Fibroblast of skin of left quadriceps (primary cell): ENCODE measurements at places on chromosomes 5 and 9.

DNA sequence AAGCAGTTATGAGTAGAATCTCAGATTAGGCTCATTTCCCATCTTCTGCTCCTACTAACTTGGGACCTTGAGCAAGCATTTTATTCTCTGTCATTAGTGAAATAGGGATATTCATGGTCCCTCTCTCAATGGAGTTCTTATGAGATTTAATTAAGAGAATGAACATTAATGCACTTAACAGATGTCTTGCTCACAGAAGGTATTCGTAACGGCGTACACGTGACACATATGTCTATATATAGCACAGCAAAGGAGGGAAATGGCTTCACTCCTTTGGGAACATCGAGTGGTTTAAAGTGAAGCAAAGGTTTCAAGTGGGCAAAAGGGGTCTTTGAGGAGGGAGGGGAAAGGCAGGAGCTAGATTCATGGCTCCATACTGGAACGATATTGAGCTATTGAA lies 24.6 kb downstream of the KDM4C start:
- DNase-seq: no peak

- peak; percentile 23 for DNase-seq
These were observed 5.1 kb upstream of the SMIM15 start for GRCh38 chr5:61167382-61167781.

GRCh38 chr5:26872337-26872736 lies 166.0 kb downstream of the CDH9 start:
- no peak for DNase-seq

DNA sequence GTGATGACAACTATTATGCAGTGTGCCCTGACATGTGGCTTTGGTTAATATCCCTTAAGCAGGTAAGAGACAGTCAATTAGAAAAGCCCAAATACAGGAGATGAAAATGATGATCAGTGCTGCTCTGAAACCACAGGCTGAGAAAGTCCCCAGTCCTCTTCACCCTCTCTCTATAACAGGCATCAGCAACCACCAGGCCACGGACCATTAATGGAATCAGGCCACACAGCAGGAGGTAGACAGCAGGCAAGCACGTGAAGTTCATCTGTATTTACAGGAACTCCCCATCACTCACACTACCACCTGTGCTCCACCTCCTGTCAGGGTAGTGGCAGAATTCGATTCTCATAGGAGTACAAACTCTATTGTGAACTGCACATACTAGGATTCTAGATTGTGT lies 591.6 kb upstream of the CYLC2 start:
- no peak for DNase-seq

- no peak for DNase-seq
These were observed 319.2 kb upstream of the MPDZ start for GRCh38 chr9:13598738-13599137.

DNA sequence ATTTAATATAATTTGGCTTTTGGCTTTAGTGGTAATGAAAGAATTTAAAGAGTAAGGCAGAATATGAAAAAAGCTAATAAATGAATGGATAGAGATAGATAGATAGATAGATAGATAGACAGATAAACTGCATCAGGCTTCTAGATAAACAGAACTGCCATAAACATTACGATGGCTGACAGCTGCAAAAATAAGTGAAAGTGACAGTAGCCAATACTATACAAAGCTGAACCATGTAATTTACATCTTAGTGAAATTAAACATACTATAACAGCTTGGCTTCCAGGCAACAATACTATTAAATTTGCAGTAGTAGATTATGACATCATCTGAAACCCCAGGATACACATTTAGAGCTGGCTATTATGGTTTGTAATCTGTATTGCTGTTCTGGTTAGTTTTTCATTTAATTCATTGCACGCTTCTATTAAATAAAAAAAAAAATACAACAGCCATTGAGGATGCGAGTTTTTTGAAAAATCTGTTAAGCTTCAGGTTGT lies 1354.8 kb downstream of the PTPRD start:
- no peak for DNase-seq

GRCh38 chr9:128233817-128234406 lies 30.7 kb downstream of the DNM1 start:
- DNase-seq: no peak

DNA sequence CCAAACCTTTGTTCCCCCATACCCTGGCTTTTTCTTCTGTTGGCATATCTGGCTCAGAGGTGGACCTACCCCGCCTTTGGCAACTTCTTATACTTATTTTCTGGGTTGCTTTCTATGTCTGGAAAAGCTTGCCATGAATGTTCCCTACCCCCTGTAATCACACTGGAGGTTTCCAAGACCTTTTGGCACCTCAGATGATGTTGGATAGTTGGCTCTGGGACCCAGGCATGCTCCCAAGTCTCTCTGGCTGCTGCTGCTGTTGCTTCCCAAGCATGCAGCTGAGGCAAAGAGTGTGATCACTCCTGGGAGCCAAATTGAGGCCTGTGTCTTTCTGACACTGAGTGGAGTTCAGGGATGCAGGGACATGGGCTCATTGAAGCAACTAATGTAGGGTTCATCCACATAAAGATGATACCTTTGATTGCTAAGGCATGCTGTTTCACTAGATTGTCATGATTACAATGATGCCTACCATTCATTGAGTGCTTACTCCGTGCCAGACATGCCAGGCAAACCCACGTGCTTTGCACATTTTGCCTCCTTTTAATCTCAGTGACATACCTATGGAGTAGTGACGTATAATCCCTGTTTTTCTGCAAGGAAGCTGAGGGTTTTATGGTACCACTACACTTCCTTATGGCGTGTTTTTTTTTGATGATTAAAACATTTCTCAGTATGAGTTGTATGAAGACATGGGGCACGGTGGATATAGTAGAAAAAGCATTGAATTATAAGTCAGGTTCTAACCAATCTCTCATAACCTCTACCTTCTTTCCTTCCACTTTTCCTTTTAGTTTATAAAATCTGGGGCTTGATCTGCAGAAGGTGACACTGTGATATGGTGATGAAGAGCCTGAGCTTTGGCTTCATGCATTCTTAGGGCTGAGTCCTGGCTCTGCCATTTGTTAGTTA lies 73.1 kb downstream of the ARHGAP26 start:
- DNase-seq: no peak

- peak; percentile 64 for DNase-seq
These were observed 16.8 kb upstream of the NSD1 start for GRCh38 chr5:177116631-177117373.

GRCh38 chr5:151474799-151475198 lies 27.4 kb downstream of the SLC36A1 start:
- no peak for DNase-seq

DNA sequence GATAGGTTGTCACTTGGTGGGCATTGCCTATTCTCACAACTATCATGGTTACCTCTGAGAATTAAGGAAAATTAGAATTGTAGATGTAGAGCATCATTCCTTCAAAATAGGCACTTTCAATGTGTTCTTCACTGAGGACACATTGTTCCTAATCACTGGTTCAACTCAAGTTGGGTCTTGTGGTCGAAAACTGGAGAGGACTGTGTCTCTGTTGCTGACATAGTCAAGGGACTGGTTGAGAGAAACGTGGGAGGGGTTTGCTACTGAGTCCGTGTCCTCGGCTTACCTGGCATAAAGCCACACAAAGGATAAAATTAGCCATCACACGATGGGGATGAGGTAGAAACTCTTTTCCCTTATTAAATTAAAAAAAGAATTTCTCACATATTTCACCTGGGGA lies 205.9 kb upstream of the CD180 start:
- no peak for DNase-seq

GRCh38 chr9:89474939-89475338 lies 23.0 kb downstream of the SEMA4D start:
- no peak for DNase-seq

- no peak for DNase-seq
These were observed 155.0 kb upstream of the COL5A1 start for GRCh38 chr9:134486596-134486995.

GRCh38 chr9:136972335-136972734 lies 5.0 kb upstream of the PTGDS start:
- no peak for DNase-seq

DNA sequence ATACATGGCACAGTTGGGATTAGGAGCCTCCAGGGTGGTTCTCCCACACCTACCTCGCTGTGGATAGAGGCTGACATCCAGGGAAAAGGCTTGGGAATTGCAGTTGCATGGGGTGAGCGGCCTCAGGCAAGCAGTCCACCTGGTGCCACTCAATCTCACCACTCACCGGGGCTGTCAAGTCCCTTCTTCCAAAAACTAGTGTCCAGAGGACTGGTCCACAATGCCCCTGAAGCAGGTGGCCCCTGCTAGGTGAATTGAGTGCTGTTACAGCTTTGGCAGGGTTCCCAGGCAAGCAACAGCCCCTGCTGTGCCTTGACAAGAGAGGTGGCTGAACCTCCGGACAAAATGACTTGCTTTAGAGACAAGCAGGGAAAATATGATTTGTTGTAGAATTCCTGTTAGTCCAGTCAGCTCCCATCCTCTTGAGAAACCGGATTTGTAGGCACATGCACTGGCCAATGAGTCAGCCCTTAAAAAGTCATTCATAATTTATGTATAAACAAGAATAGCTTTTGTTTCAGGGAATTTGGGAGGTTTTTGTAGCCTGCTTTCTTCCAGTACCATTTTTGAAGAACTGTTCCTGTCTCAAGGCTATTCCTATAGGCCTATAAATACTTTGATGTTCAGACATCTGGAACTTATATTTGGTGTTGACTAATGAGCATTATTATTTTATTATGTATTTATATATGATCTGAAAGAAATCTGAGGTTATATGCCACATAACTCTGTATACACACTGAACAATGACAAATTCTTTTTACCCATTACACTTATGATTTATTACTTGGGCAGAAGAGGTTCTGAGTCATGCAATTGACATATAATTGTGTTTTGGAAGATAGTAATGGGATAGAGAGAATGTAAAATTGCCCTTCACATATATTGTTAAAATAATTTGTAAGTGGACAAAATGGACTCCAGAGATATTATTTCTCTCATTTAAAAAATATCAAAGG lies 411.1 kb downstream of the ACTL7B start:
- peak; percentile 97 for DNase-seq

- DNase-seq: no peak
These were observed 166.7 kb downstream of the ZDHHC21 start for GRCh38 chr9:14526504-14526903.

- DNase-seq: no peak
These were observed 37.2 kb upstream of the SMIM32 start for GRCh38 chr5:136230176-136230575.

GRCh38 chr9:120324996-120325642 lies 254.8 kb downstream of the CDK5RAP2 start:
- no peak for DNase-seq

DNA sequence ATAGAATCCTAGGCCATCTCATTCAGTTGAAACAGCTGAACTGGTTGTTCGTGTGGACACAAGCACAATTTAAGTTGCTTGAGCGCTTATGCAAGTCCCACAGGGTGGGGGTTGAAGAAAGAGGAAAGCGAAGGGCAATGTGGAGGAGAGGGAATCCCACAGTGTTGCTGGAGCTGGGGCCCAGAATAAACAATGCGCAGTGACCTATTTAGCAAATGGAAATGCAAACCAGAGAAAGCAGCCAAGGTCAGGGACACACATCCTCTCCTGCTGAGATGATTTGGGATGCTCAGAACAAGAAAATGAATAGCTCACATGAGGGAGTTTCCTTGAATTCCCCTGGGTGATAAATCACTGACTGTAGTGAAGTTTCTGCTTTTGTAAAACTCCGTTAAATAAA lies 838.3 kb downstream of the TLE4 start:
- no peak for DNase-seq

DNA sequence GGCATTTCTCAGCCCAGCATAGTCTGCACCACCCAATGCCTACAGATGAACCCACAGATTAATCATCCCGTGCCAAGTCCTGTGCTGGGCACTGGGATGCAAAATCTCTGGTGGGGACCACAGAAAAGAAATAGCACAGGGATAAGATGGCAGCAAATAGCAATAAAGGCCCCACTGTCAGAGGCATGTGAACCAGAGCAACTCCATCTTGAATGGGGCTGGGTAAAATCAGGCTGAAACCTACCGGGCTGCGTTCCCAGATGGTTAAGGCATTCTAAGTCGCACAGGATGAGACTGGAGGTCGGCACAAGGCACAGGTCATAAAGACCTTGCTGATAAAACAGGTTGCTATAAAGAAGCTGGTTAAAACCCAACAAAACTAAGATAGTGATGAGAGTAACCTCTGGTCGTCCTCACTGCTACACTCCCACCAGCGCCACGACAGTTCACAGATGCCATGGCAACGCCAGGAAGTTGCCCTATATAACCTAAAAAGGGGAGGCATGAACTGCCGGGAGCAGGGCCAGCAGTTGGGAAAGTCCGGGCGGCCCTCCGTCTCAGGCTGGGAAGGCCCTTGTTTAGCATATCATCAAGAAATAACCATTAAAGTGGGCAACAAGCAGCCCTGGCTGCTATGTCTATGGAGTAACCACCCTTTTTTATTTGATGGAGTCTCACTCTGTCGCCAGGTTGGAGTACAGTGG lies 65.2 kb downstream of the C9orf50 start:
- no peak for DNase-seq

DNA sequence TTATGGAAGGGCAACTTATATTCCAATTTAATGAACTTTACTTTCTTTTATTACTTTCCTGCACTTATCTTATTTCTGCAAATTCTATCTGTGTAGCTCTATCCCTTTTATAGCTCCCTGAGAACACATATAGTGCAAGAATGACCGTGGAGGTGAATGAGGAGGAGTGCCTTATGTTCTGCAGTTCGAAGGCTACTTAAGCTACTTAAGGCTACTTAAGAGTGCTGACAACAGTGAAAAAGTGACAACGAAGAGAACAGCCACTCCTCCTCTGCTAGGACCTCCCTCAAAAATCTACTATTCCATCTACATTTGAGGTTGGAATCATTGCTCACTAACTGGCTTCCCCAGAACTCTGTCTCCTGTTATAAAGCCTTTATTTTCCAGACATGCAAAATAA lies 1365.7 kb upstream of the C9orf72 start:
- no peak for DNase-seq

DNA sequence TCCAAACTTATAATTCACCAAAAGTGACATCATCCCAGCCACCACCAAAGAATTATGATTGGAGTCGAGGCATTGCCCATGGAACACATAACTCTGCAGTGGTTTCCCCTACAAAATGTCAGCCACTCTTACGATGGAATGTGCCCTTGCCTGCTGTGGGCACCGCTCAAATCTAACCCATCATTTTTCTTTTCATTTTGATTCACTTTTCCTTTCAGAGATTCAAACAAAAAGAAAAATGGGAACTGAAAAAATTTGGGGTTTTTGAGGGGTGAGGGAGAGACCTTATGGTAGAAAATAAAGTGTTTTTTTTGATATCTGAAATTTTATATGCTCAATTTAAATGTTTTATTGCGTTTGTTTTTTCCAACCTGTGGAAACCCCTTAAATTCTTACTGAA lies 28.1 kb downstream of the SMARCA2 start:
- no peak for DNase-seq

- DNase-seq: no peak
These were observed 38.4 kb upstream of the PLEKHG4B start for GRCh38 chr5:53381-54174.

GRCh38 chr5:142134331-142135010 lies 25.9 kb downstream of the NDFIP1 start:
- no peak for DNase-seq

DNA sequence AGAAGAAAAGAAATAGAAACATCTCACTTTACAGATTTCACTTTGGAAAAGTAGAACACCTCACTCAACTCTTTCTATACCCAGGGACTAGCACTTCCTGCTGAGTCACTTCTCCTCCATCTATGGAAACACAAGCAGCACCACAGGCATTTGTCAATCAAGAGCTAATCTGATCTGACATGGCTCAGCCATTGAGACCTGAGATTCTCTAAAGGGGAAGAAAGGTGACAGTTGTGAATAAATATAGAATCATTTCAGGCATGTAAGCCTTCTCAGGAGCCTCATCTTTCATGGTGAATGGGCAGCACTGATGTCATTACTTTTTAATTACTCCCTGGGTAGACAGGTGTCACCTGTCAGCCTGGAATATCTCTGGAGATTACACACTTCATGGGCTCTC lies 559.8 kb downstream of the HINT1 start:
- no peak for DNase-seq
